NCI-H460 (cell line): ENCODE measurements at places on chromosomes 12 and 14. TPM values are rescaled to one million over a fixed set of nuclear protein-coding genes. Genes with fewer than 3 reads are reported as not detected.

- DNase-seq = no peak
These were observed 6.4 kb downstream of the SLC15A5 start for GRCh38 chr12:16271062-16271461.

- no peak for DNase-seq
These were observed 8.7 kb upstream of the JDP2 start for GRCh38 chr14:75418850-75419768.

DNA sequence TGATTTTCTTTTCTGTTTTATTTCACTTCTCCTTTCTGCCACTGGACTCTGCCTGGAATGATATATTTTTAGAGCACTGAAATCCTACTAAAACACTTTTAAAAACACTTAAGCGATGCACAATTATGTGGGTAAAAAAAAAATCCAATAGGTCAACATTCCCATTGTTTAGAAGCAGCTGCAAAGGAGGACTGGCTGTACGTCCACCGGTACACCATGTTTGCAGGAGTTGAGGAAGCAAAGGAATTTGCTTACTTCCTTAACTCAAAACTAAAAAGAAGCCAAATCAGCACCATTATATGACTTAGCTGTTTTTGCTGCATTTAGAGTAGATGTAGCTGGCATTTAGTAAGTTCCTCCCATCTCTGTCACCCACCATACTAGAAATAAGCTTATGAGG, 186.8 kb upstream of the TMTC1 start:
- DNase-seq = no peak

DNA sequence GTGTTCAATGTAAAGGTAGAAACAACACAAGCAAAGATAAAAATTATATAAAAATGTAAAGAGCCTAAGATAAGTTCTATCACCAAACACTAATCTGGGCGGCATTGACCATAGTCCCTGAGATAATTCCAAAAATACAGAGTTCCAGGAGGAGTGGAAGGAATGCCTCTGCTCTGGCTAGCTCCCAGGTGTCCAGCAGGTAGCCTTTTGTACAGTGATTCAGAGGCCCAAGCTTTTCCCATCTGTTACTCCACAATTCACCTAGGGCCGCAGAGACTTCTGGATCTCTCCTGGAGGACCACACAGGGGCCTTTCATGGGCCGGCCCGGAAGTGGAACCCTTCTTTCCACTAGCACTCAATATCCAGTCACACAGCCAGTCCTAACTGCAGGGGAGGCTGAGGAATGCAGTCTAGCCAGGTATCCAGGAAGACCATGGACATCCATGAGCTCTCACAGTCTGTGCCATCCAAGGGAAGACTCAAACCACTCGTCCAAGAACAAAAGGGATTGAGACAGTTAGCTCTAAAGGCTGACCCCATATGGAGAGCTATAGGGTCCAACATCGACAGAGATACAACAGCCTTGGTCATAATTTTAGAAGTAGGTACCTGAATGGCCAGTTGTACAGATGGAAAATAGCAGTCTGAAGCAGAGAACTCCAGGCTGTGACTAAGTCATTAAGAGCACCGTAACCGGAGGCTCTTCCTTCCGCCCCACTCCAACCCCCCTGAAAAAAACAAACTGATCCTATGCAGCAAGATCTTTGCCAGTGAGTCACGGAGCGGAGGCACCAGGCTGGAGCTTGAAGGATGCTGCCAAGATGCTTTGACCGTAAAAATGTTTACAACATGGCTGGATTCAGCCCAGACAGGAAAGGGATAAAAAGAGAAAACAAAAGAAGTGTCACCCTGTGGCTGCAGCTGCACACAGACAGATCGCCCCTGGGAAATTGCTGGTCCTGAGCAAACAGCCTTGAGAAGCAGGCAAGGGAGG, 204.8 kb downstream of the NUAK1 start:
- peak; percentile 28 for DNase-seq

DNA sequence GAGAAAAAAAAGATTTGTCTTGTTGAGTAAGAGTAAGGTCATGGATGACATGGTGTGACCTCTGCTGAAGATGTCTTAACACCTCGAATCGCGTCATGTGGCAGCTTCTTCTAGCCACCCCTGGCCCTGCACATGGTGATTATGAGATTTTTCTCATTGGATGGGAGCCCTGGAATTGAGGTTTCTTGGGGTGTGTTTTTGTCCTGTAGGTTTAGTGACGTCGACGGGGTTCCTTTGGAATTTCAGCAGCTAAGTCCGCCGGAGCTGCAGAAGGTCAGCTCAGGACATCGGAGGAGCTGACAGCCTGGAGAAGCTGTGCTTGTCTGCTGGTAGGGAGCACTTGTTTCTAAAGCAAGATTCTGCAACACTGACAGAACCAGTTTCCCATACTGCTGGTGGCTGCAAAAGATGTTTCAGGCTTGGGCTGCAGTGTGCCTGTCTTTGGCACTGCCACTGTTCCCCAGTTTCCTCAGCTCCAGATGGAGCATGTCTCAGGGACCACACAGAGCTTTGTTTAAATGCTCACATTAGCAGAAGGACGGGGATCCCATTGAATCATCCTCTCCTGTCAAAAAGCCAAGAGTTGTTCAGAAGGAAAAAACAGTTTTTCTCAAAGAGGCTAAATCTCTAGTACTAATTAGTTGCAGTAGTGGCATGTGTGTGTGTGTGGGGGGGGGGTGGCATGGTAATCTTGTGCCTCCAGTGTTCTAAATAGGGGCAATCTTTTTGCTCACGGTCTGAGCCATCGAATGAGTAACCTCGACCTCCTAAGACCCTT, 5.2 kb upstream of the FOS start:
- DNase-seq = no peak

DNA sequence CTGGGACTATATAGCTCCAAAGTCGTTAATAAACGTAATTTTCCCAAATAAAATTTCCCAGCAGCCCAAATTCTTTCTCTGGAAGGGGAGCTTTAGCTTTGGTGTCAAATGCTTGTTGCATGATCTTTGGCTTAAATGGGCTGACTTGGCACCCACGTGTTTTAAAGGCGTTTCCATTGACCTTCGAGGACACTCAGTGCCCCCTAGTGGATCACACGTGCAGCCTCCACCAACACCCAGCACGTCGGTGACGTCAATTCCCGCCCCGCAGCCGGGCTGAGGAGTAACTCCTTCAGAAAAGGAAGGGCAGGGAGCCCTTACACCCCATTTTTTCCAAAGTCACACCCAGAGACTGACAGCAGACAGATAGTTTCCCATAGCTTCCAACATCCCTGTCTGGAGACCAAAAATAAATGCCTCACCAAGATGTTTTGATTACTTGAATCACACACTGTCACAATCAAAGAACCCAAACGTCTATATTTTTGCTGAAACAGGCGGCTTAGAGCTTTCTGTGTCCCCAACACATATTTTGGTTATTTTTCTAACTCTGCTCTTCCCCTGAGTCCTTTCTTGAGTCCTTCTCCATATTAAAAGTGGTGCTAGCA, 707.9 kb downstream of the AACS start:
- DNase-seq = peak; percentile 34

DNA sequence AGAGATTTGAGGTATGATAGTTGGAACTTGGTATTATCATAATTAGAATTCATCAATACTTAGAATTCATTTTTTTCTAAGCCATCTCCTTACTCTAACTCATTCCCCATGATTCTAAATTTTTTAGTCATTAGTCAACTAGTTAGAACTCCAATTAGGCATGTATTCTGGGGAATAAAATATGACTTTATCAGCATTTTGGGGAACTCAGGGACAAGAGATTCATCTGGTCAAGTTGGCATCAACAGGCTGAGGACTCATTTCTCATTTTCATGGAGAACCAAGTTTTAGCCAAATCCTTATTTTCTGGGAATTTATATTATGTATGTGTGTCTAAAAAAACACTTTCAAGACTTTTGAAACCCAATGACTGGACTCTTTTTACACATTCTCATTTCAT, 29.2 kb downstream of the DIP2B start:
- no peak for DNase-seq

Gene KRT71
- total RNA-seq = not detected in 2 replicates

Gene TMPO
- total RNA-seq = 171 and 179 TPM in 2 replicates

Gene P2RX2
- not detected in 2 replicates for total RNA-seq

DNA sequence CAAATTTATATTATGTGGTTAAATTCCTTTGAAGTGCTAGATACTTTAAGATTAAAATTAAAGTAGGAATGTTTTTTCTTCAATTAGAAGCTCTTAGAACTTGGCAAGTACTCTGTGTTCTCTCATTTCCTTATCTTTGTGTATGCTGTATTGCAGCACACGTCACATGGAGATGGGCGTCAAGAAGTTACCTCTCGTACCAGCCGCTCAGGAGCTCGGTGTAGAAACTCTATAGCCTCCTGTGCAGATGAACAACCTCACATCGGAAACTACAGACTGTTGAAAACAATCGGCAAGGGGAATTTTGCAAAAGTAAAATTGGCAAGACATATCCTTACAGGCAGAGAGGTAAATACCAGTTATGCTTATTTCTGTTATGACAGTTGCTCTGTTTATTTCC, 19.7 kb downstream of the MARK3 start:
- DNase-seq = no peak

DNA sequence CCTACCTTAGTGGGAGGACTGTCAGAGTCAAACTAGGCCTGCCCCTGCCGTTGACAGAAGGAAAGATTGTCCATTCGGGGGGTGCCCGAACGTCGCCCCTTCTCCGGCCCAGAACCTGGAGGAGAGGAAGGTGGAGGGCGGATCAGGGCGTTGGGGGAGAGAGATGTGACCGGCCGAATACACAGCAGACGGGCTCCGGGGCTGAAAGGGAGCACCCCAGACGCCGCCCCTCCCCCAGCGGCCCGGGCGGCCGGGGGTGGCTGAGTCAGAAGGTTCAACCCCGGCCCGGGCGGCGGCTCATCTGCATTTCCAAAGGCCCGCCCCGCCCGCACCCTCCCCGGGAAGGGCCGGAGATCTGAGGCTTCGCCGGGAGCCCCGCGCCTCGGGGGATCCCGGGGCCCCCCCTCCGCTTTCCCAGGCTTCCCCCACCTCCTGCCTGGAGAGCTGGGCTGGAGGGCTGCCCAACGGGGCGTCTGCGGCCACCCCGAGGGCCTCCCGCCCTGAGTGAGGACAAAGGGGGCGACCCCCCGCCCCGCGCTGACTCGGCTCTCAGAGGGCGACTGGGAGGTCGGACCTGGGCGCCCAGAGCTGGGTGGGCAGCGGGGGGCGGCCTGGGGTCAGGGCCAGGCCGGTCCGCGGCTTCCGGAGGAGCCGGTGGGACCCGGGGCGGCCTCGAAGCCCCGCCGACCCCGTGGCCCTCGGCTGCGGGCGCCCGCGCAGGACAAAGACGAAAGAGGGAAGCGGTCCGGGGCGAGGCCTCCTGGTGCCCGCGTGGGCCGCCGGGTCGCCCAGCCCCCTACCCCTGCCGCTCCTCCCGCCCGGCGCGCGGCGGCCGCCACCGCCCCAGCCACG, 3.7 kb upstream of the SETD1B start:
- DNase-seq = peak; percentile 89

- DNase-seq = no peak
These were observed 16.6 kb upstream of the GPR68 start for GRCh38 chr14:91261115-91261514.

DNA sequence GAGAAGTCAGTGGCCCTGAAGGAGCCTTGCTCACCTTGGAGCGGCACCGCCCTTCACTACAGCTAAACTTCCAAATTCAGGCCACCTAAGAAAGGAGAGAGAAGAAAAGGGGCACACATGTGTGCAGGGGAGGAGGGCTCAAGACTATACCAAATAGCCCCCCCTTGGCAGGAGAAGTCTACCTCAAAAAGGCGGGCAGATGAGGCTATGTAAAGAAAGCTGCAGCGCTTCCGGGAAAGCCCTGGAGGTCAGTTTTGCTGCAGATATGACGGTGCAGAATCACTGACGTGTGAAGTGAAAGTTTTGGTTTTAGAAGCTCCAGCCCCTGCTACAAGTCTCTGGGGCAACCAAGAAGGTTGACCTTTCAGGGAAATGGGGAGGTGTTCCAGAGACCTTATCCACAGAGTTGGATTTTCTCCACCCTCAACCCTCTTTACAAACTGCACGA, 48.2 kb upstream of the PNMA1 start:
- no peak for DNase-seq

Gene MYH7
- total RNA-seq = not detected in 2 replicates

- no peak for DNase-seq
These were observed 475.6 kb downstream of the MED13L start for GRCh38 chr12:115801871-115802270.

Gene TSPAN8
- total RNA-seq = 39.5 and 39.6 TPM in 2 replicates

GRCh38 chr12:53063708-53064612, 14.1 kb downstream of the TNS2 start:
- DNase-seq = no peak

Gene OXA1L
- total RNA-seq = 175 and 189 TPM in 2 replicates

DNA sequence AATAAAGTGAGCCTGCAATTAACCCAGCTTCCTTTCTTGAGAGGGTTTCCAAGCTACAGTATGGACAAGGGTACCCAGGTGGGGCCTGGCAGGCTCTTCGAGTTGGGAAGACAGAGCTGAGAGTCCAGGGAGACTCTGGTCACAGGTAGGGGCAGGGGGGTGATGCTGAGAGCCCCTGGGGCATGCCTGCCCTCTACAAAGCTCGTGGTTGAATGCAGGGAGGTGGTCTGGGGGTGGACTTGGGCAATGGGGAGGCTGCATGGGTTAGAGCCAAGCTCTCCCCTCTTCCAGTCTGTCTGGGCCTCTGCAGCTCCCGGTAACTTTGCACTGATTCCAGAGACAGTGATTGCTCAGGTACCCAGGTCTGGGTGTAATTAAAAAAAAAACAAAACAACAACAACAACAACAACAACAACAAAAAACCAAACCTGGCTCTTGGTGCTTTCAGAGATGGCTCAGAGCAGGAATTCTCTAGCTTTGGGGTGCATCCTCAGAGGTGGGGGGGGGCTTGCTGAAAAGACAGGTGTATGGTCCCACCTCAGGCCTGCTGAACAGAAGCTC, 30.8 kb upstream of the PPP2R5C start:
- no peak for DNase-seq

Gene MIP
- not detected in 2 replicates for total RNA-seq

Gene KIF26A
- total RNA-seq = 38.7 and 46.6 TPM in 2 replicates

DNA sequence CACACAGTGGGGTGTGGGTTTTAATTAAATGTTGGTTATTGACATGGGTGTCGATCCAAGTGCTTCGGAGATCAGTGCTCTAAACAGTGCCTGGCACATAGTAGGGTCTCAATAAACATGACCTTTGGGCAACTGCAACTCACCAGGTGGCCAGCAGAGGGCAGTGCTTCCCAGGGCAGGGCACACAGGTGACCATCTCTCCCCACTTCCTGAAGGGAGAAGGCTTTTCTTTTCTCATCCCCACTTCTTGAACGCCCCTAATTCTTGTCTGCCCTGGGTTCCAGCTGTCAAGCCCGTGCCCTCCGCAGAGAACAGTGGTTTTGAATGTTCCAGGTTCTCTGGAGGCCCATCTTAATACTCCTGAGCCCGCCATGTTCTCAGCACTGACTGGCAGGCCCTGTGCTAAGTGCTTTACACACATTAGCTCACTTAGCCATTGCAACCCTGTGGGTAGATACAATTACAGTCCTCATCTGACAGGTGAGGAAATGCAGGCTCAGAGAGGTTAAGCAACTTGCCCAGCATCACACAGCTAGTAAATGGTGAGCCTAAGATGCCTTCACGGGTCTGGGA, 16.3 kb downstream of the RAPGEF3 start:
- DNase-seq = peak; percentile 59

Gene GNB3
- total RNA-seq = 1.5 and 2.3 TPM in 2 replicates

DNA sequence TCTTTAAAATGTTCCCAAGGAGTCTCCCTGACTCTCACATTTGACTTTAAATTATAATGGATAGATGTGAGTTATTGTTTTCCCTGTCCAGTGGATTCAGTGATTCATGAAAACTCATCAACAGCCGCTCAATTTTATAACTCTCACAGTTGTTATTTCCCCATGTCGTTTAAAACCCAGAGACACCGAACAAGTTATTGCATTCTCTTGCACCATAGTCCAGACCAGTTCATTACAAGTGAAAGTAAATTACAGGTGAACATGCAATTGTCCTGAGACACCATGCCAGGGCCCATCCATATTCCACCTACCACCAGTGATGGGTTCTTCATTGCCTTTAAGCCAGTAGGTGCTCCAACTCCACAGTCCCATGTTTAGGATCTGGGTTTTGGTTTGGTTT, 85.7 kb upstream of the CMKLR1 start:
- DNase-seq = no peak
